Kidney epithelial cell (primary cell): ENCODE measurements at places on chromosomes 2 and 18. TPM values are rescaled to one million over a fixed set of nuclear protein-coding genes. Genes with fewer than 3 reads are reported as not detected.

Gene ASPRV1
- total RNA-seq = 0.07 and 0.08 TPM in 2 replicates

Gene IL1A
- 2.3 and 2.4 TPM in 2 replicates for total RNA-seq

Gene UGT1A7
- total RNA-seq = not detected in 2 replicates

Gene MOGAT1
- total RNA-seq = not detected in 2 replicates

Gene MALL
- 6.1 and 7.5 TPM in 2 replicates for total RNA-seq

Gene ANKRD62
- total RNA-seq = not detected in 2 replicates

Gene ACKR3
- total RNA-seq = 0.89 and 1.2 TPM in 2 replicates

Gene COLEC12
- total RNA-seq = 1.2 and 1.8 TPM in 2 replicates

Gene HSBP1L1
- 26.4 and 29.3 TPM in 2 replicates for total RNA-seq

Gene KCNIP3
- total RNA-seq = 5.1 and 7.2 TPM in 2 replicates

Gene KIAA2012
- total RNA-seq = not detected in 2 replicates

Gene POTEF
- not detected in 2 replicates for total RNA-seq
